ENCODE measurements at places on chromosomes 7 and 10.
A peak's percentile ranks its signal among the peaks of the same experiment; 100 is the strongest.

DNA sequence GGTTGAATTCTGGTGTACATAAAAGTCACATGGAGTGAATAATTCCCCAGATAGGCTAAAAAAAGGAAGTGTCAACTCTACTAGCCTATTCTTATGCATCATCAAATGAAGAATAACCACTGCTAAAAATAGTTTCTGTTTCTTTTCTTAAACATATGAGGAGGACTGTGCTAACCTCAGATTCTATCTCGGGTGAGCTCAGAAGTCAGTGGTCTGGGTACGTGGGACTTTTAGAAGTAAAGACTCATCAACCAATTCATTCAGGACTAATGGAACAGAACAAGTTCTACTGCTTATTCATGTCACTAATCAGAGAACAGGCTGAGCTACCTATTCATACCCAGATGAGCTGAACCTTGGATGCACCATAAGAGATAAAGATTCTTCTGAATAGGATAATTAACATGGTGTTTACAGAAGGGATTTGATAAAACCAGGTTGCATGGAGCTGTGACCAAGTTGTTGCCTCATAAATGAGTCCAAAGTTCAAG lies 9.5 kb upstream of the ASAH2 start:
- H3K4me1 ChIP-seq: no peaks in the 10 kb centered on the region
- peaks cover 4% of the 10 kb centered on the region for H3K27me3 ChIP-seq
- no peak overlapping the region for H3K27ac ChIP-seq
- no peak for DNase-seq
- H3K4me3 ChIP-seq: no peak overlapping the region

- no peaks in the 10 kb centered on the region for H3K36me3 ChIP-seq
- H3K27ac ChIP-seq: peak overlapping the region; percentile 56
- H3K4me3 ChIP-seq: no peak overlapping the region
- H3K4me1 ChIP-seq: peaks cover 22% of the 10 kb centered on the region
These were observed 219.9 kb downstream of the CELF2 start for GRCh38 chr10:11237571-11237970.

DNA sequence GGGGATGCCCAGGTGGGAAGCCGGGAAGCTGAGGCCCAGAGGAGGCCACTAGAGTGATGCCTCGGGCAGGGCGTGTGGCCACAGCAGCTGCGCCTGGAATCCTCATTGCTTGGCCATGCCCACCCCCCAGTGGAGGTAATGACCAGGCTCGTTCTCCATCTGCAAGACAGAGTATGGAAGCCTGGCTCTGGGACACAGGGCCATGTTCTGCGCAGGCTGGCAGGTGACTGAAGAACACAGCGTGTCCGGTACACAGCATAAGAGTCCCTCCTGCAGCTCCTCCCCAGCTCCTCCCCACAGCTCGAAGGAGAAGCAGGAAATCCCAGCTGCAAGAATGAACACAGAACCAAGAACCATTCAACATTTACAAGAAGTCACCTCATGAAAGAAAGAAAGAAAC lies 64.8 kb downstream of the SMURF1 start:
- no peaks in the 10 kb centered on the region for H3K27me3 ChIP-seq
- H3K4me1 ChIP-seq: peaks cover 4% of the 10 kb centered on the region
- no peak overlapping the region for H3K27ac ChIP-seq
- no peak overlapping the region for H3K4me3 ChIP-seq
- DNase-seq: no peak

DNA sequence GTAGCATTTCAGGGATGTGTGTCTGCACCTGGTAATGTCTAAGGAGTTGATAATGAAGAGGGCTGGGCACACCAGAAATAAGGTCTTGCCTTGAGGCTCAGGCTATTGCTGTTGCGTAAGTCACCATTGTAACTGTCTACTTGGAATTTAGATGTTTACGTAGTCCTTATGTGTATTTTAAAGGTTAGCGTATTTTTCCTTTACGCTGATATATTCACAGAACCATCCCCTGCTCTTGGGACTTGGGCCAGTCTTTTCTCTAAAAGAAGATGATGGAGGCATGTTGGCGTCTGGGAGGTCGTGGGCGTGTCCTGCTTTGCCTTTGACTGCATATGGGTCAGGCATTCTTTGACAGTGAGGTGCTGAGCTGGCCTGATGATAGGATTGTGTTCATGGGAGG lies 14.7 kb downstream of the WDR37 start:
- no peak overlapping the region for H3K27ac ChIP-seq
- no peaks in the 10 kb centered on the region for H3K36me3 ChIP-seq
- DNase-seq: no peak
- no peak overlapping the region for H3K4me3 ChIP-seq
- H3K27me3 ChIP-seq: no peaks in the 10 kb centered on the region

GRCh38 chr10:54203401-54203800 lies 597.6 kb downstream of the PCDH15 start:
- no peak for DNase-seq
- H3K27me3 ChIP-seq: no peaks in the 10 kb centered on the region
- no peak overlapping the region for H3K4me3 ChIP-seq
- no peaks in the 10 kb centered on the region for H3K36me3 ChIP-seq
- H3K27ac ChIP-seq: no peak overlapping the region

GRCh38 chr7:14430926-14431325 lies 441.5 kb upstream of the ETV1 start:
- H3K27ac ChIP-seq: no peak overlapping the region
- H3K36me3 ChIP-seq: no peaks in the 10 kb centered on the region
- no peak for DNase-seq
- no peaks in the 10 kb centered on the region for H3K4me1 ChIP-seq
- no peaks in the 10 kb centered on the region for H3K27me3 ChIP-seq
- H3K4me3 ChIP-seq: no peak overlapping the region

GRCh38 chr7:42502022-42502421 lies 265.0 kb upstream of the GLI3 start:
- H3K4me3 ChIP-seq: no peak overlapping the region
- DNase-seq: no peak
- no peaks in the 10 kb centered on the region for H3K36me3 ChIP-seq

DNA sequence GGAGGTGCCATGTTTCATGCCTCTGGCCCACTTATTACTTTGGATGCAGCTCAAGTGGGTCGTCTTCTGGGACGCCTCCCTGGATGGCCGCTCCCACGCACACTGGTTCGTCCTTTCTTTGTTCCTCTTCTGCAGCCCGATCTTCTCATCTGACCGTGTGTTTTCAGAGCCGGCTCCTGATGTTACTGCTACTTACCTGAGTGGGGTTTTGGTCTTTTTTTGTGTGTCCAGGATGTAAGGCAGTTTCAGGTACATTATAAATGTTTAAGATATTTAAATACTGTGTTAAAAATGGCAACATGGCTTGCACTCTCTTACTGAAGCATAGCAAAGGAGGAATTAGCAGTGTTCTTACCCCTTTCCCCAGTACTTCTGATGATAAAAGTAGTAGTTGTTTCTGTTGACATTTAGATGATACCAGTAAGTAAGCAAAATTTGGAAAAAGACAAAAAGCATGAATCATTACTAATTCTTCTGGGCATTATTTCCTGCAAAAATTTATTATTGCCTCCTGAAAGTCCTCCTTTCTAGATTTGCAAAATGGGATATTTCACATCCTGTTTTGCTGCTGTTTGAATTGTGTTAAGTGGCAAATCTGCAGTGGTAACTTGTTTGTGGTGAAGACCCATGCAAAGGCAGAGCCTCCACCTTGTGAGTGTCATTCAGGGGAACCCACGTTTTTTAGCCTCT lies 59.4 kb downstream of the SHH start:
- no peaks in the 10 kb centered on the region for H3K27me3 ChIP-seq
- no peak overlapping the region for H3K27ac ChIP-seq
- no peak overlapping the region for H3K4me3 ChIP-seq
- no peak for DNase-seq

GRCh38 chr7:41146429-41146828 lies 556.5 kb downstream of the INHBA start:
- no peak for DNase-seq
- no peak overlapping the region for H3K4me3 ChIP-seq
- H3K36me3 ChIP-seq: no peaks in the 10 kb centered on the region

DNA sequence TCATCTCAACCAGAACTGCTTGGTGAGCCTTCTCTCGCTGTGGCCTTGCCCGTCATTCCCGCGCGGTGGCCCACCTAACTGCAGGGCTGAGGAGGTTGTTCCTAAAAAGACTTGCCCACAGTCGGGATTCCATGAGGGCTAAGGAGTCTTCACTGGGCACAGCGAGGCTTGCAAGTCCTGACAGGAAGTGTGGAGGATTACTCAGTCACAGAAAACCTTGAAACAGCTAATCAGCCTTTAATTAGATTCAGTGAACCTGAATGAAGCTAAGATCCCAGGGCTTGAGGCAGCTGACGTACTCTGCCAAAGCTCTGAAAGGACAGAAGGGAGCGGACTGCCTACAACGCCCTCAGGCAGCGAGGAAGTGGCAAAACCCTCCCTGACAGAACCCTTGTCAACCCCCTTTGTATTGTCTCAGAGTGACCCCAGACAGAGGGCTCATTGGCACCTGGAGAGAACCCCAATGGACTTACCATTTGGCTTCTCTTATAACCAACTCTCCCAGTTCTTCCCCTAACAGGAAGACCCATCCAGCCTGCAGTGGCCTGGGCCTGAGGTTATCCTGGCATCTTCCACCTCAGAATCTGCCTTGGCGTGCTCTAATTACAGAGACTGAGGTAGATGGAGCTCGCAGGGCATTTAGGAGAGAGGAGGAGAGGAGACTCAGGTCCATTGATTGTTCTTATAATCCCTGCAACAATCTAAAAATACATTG lies 2.5 kb upstream of the LAMB4 start:
- no peaks in the 10 kb centered on the region for H3K27me3 ChIP-seq
- DNase-seq: no peak
- H3K4me1 ChIP-seq: peaks cover 10% of the 10 kb centered on the region

- H3K4me3 ChIP-seq: no peak overlapping the region
- H3K4me1 ChIP-seq: peaks cover 5% of the 10 kb centered on the region
- no peaks in the 10 kb centered on the region for H3K36me3 ChIP-seq
- H3K27me3 ChIP-seq: no peaks in the 10 kb centered on the region
- H3K27ac ChIP-seq: no peak overlapping the region
These were observed 224.4 kb downstream of the MAD1L1 start for GRCh38 chr7:2008101-2008935.

GRCh38 chr10:101569622-101570427 lies 18.2 kb downstream of the POLL start:
- no peaks in the 10 kb centered on the region for H3K36me3 ChIP-seq
- H3K27me3 ChIP-seq: peaks cover 57% of the 10 kb centered on the region
- H3K27ac ChIP-seq: no peak overlapping the region

DNA sequence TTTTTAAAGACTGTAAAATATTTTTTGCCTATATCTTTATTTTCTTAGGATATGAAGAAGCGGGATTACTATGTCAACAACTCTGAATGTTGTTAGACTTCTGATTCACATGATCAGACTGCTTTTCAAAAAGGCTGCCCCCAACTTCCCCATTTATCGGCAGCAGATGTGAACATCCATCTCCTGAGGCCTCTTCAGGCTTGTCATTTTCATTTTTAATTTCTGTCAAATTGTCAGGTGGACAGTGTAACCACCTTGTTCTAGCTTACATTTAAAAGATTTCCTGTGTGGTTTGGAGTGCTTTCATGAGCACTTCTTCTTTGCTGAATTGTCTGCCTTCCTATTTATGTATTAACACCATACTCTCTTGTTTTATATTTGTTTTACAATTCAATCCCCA lies 78.8 kb upstream of the GSDME start:
- H3K27ac ChIP-seq: peak overlapping the region; percentile 39
- peaks cover 3% of the 10 kb centered on the region for H3K4me1 ChIP-seq
- DNase-seq: no peak
- H3K27me3 ChIP-seq: no peaks in the 10 kb centered on the region

DNA sequence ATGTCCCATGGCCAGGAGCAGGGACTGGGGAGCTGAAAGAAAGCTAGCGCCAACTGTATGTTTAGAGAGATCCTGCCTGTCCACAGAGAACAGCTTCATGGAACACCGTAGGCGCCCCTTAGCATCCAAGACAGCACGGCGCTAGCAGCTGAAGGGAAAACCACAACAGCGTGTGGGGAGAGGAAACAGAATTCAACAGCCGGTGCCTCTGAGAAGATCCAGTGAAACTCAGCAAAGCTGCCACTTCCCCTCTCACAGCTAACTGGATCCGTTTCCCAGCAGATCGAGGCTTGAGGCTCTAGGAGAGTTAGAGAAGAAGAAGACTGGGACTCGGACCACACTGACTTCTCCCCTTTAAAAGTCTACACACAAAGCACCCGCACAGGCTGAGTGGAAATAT lies 145.0 kb downstream of the MAD1L1 start:
- peaks cover 29% of the 10 kb centered on the region for H3K4me1 ChIP-seq
- no peak overlapping the region for H3K4me3 ChIP-seq
- no peaks in the 10 kb centered on the region for H3K27me3 ChIP-seq
